NCI-H146 (cell line): ENCODE measurements at places on chromosomes 1 and 21.

DNA sequence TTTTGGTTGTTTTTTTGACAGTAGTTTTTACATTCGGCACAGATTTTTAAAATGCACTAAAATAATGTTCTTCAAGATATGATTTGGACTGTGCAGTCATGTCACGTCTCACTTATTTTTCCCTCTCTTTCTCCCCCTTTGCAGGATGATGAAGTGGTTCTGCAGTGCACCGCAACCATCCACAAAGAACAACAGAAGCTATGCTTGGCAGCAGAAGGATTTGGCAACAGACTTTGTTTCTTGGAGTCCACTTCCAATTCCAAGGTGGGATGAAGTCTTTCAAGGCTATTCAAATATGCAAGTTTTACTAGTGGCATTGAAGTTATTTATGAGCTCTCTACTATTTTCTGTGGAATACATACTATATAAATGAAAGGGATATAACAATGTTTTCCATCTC, 228.4 kb downstream of the RYR2 start:
- no peak for DNase-seq

DNA sequence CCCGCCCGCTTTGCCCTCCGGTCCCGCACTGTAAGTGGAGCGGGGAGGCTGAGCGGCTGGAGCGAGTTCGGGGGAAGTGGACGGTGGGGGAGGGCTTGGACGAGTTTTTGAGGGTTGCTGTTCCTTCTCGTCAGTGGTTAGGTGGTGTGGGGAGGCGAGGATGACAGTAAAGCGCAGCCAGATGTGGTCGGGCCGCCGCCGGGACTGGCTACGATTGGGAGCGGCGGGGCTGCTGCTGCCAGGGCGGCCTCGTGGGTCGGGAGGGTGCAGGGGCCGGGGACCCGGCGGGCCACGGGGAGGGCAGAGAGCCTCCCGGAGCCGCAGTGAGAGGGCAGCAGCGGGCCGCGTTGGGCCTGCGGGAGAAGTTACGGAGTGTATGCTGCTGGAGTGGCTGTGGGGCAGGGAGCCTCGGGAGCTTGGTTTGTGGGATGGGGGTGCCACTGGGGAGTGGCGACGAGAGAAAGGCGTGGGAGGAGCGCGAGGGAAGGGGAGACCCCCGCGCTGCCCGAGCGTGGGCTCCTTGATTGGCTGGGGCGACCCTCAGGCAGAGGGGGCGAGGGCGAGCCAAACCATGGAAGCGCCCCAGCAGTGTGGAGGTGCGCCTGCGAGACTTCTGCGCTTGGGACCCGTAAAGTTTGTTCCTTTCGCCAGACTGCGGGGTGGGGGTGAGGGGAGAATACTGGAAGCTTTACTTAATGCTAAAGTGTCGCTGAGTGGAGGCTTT, 2.1 kb downstream of the ADGRL2 start:
- DNase-seq = peak; percentile 57

DNA sequence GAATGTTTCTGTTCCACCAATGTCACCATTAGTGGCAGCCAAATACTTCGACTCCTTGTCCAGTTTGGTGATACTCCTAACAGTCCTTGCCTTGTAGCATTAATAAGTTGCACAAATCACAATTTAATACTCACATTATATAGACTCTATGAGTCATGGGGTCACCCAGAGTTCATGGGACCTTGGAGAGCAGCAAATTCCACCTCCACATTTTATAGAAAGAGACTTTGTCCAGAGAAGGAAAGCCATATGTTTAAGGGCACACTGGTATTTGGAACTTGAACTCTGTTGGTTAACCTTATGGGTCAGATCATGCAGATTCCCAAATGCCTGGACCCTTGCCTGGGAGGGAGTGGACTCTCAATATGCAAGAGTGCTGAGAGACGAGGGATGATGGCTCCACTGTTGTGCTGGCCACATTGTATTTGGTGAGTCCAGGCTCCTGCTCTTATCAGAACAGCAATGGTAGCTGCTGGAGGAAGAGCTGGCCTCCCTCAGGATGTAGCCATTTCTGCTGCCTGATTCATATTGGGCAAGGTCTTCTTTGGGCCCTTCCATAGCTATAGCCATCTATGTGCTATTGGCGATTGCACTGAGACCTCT, 30.6 kb downstream of the DNAJC6 start:
- no peak for DNase-seq

- no peak for DNase-seq
These were observed 20.3 kb downstream of the MECR start for GRCh38 chr1:29210278-29211085.
